ENCODE measurements at places on chromosomes 16 and 17.

DNA sequence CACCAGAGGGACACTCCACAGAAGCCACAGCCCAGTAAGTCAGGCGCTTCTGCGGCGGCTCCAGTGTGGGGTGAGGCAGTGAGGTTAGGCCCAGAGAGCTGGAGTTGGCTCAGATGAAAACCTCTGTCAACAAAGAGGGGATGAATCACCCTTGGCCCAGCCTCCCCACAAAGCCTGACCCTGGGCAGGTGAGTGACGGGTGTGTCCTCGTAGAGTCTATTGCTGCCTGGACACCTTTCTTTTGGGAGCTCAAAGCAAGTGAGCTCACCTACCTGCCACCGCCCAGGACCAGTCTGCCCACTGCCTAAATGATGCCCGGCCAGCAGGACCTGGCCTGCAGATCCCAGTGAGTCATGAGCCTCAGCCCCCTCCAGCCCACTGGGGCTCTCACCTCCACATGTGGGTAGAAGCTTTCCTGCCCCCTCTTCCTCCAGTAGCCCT lies 24.9 kb upstream of the DBNDD1 start:
- DNase-seq: no peak

GRCh38 chr16:72794319-72794718 lies 253.6 kb downstream of the ZFHX3 start:
- peak; percentile 60 for DNase-seq

DNA sequence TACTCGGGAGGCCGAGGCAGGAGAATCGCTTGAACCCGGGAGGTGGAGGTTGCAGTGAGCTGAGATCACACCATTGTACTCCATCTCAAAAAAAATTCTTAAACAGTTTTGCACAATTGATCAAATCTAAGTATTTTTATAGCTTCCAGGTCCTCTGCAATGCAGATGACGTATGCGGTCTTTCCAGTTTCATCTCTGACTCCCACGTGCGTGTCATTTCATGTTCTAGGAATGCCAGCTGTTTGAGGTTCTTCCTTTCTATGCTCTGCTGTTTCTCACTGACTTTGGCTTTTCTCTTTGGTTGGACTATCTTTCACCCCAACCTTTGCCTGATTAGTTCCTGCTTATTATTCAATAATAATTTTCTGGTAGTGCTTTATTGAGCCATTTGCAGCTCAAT lies 16.2 kb downstream of the CHP2 start:
- DNase-seq: no peak

GRCh38 chr16:88638323-88639230 lies at the start of gene IL17C:
TSS of gene IL17C (plus strand) at chr16:88638572. CDS start at chr16:88638642, 70 bp downstream.
- no peak for DNase-seq

DNA sequence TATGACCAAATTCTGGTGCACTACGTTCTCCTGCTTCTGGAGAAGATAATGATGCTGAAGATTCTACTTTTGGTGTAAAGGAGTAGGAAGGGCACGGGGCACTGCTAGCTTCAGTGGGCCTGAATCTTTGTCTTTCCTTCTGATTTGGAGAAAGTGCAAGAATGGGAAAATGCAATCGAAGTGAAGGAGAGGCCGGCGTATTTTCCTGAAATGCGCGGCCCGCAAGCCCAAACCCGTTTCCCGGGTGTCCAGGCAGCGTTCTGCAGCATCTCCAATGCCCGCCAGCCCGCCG lies 372 bp upstream of the NDE1 start:
- no peak for DNase-seq

GRCh38 chr17:31216031-31216751 lies 80.8 kb downstream of the OMG start:
- DNase-seq: no peak

GRCh38 chr16:57736419-57737351 lies 1.1 kb downstream of the KATNB1 start:
- peak; percentile 18 for DNase-seq

DNA sequence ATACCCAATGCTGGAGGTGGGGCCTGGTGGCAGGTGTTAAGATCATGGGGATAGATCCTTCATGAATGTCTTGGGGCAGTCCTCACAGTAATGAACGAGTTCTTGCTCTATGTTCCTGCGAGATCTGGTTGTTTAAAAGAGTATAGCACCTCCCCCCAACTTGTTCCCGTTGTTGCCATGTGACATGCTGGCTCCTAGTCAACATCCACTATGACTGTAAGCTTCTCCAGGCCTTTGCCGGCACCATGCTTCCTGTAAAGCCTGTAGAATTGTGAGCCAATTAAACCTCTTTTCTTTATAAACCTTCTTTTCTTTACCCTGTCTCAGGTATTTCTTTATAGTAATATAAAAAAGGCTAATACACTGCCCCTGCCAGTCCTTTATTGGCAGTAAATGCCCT lies 33.3 kb downstream of the RANBP10 start:
- DNase-seq: no peak

Data from Right ventricle myocardium inferior (tissue), 1 donor.